ENCODE measurements at places on chromosomes 1 and 21.
A peak's percentile ranks its signal among the peaks of the same experiment; 100 is the strongest.

GRCh38 chr1:11790880-11791715, 14.7 kb downstream of the MTHFR start:
- DNase-seq = no peak

GRCh38 chr1:234520908-234521817, 42.2 kb upstream of the TARBP1 start:
- no peak for DNase-seq

DNA sequence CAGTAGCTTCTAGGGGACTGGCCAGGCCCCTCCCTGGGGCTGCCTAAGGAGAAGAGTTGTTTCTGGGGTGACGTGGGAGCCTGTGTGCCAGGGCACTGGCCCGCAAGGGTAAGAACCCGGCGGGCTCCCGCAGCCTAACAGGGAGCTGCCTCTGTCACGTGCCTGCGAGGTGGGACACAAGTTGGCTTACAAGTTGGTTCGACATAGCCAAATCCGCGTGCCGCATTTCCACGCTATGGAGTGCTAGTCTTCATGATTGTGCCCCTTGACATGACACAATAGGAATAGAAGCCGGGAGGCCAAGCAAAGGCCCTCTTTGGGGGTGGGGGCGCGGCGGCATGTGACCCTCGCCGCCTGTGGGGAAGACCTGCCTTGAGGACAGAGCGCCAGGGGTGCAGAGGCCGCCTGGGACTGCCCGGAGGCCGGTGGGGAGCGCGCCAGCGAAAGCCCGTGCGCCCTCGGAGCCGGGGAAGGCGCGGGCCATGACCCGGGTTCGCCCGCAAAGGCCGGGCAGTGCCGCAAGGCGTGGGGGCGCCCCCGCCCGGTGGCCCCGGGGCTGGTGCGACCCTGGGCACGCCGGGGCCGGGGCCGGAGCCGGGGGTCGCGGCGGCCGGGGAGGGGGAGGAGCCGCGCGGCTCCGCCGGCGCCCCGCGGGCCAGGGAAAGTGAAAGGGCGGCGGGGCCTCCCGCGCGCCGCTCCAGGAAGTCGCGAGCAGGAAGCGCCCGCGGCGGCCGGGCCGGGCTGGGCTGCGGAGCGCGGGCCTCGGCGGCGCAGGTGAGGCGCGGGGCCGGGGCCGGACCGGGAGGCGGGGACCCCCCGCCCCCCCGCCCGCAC, at the start of gene SLC37A1:
Gene SLC37A1, plus strand, starts transcription at position 702 of the 834 bp plus-strand sequence. CDS start 4,603 bp downstream, outside the sequence.
- DNase-seq = no peak

DNA sequence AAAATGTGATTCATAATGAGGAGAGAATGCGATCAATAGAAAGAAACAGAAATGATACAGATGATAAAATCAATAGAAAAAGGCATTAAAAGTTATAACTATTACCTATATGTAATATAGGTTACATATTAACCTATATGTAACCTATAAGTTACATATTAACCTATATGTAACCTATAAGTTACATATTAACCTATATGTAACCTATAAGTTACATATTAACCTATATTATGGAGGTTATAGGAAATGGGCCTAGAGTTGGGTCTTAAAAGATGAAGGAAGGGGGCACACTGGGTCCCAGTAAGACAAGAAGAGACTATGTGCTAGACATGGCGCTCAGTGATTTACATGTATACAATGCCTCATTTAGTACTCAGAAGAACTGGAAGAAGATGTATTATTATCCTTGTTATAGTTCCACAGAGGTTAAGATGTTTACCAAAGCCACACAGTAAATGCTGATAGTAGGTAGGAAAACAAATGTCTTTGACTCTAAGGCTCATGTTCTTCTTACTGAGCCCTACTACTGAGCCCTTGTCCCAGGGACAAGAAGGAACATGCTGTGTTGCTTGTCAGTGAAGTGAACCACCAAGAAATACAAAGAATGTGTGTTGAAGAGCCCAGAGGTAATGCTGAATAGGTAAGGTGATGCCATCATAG, 444.6 kb upstream of the PLXNA2 start:
- DNase-seq = no peak

DNA sequence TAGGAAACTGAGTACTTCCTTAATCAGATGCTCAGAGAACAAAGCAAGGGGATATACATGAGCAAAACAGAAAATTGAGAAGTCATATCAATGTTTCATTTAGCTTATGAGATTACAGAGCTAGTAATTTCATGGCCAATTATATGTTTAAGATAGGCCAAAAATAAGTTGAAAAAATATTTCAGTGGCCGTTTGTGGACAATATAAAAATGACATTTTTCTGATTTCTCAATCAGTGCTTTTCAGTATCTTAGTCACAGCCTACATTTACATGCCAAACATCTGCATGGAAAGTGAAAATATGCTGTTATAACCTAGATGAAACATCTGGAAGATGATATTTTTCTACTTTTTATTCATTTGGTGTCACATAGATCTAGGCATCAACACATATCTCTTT, 192.5 kb downstream of the HLX start:
- DNase-seq = no peak

- no peak for DNase-seq
Measured at GRCh38 chr21:35530766-35531165, 481.7 kb upstream of the RUNX1 start.

DNA sequence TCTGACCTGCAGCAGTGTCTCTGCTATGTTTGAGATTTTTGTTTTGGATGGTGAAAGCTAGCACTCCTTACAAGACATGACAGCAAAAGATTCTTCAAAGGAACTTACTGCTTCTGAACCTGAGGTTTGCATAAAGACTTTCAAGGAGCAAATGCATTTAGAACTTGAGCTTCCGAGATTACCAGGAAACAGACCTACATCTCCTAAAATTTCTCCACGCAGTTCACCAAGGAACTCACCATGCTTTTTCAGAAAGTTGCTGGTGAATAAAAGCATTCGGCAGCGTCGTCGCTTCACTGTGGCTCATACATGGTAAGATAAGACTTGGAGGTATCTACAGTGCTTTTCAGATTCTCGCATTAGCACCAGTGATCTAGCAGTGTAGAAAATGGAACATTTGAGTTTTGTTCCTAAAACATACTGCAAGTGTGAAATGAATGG, 200.2 kb downstream of the PDE4B start:
- no peak for DNase-seq

DNA sequence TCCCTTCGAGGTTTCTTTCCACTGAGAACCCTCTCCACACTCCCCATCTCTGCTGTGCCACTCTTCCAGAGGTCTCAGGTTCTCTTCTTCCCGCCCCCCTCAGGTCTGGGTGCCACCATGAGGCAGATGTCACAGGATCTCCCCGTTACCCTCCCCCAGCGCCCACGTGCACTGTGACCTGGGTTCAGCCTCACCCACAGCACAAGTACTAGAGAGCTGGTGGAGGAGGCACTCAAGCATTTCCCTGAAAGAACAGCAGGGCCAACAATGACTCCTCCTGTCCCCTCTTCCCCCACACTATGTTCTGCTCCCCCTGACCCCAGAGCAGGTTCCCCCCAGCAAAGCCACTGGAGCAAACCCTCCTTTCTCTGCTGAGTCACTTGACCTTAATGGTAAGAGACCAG, 14.3 kb downstream of the PLEKHA6 start:
- DNase-seq = no peak

DNA sequence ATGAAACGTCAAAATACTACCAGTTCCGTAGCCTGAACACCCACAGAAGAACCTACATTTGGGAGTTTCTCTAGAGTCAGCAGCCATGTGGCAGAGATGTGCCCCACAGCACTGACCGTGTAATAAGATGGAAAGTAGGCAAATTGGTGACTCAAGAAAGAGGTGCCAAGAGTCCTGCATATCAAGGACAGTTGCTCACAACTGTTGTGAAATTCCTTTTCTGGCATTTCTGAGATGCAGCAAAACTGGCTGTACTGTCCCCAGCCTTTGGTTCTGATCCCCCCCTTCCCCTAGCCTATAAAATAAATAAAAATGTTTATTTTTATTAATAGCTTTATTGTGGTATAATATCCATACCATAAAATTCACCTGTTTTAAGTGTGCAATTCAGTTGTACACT, 324.0 kb downstream of the PCP4 start:
- no peak for DNase-seq

DNA sequence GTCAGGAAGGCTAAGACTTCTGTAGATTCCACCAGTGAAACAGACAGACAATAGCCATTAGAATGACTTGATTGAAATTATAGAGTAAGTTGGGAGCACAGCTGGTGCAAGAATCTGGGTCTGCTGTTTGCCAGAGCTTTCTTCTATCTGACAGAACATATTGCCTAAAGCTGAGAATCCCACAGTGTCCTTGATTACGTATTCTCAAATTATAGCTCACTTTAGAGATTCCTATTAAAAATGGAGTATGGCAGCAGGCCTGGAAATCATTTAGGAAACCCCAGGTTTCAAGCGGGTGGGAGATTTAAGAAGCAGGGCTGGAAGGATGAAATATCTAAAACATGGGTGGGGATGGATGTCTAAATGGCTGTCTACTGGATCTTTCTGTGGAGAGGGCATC, 639.7 kb upstream of the CXADR start:
- no peak for DNase-seq

- DNase-seq = no peak
Measured at GRCh38 chr1:197351821-197352440, 83.9 kb downstream of the CRB1 start.

DNA sequence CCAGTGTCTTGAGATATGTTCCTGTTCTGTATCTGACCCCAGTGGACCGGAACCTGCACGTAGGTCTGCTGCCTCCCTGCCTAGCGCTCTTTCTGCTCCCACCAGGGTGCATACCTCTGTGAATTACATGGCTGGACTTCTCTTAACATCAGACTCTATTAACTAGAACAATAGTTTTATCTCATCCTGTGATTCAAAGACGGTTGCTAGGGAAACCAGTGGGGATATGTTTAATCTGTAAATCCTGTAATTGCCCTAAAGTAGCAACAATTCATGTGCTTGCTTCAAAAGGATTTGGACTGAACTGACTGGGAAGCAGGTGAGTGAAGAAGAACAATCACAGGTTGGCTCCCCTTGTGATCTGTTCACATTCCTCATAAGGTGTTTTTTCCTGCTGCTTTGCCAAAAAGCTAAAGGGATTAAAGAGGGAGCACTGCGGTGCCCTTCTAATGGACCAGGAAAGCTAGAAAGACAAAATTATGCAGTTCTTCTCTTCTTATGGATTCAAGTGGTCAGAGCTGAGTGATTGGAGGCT, 52.7 kb upstream of the DIRAS3 start:
- DNase-seq = no peak

- no peak for DNase-seq
Measured at GRCh38 chr21:40208948-40209345, 341.7 kb downstream of the PCP4 start.

DNA sequence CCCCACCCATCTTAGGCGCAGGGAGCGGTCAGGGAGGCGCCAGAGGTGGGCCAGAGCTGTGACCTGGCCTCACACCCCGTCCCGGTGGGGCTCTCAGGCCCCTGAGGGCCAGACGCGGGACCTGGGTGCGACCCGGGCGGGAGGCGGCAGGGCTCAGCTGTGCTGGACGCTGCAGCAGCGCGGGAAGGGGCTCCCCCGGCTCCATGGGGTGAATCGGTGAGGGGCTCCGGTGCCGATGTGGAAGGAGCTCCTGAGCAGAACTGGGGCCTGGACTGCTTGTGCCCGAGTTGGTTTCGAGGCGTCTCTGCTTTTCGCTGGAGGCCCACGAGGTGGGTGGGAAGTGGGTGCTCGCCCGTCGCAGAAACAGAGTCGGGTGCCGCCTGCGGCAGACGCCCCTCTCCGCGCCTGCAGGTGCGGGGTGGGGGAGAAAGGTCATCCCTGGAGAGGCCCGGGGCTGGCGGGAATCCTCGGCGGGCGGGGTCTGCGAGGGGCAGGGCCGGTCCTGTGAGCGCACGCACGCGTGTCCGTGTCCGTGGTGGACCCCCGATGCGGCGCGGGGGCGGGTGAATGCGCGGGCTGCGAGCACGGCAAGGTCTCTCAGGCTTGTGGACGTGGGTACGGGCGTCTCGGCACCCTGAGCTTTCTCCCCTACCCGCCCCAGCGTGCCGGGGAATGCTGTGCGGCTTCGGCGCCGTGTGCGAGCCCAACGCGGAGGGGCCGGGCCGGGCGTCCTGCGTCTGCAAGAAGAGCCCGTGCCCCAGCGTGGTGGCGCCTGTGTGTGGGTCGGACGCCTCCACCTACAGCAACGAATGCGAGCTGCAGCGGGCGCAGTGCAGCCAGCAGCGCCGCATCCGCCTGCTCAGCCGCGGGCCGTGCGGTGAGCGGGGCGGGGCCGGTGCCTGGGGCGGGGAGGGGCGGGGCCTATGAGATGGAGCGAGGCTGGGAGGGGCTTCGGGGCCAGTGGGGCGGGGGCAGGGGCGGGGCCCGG, 20.4 kb downstream of the AGRN start:
- DNase-seq = peak; percentile 55

GRCh38 chr1:179327196-179327595, 33.6 kb downstream of the SOAT1 start:
- DNase-seq = no peak

- no peak for DNase-seq
Measured at GRCh38 chr1:1348420-1349255, 580 bp downstream of the DVL1 start.

GRCh38 chr1:161261261-161262235, 3.0 kb downstream of the PCP4L1 start:
- peak; percentile 19 for DNase-seq

- DNase-seq = no peak
Measured at GRCh38 chr1:33454646-33455282, 17.7 kb upstream of the ZSCAN20 start.

GRCh38 chr21:27645285-27645684, 678.4 kb upstream of the ADAMTS5 start:
- no peak for DNase-seq

DNA sequence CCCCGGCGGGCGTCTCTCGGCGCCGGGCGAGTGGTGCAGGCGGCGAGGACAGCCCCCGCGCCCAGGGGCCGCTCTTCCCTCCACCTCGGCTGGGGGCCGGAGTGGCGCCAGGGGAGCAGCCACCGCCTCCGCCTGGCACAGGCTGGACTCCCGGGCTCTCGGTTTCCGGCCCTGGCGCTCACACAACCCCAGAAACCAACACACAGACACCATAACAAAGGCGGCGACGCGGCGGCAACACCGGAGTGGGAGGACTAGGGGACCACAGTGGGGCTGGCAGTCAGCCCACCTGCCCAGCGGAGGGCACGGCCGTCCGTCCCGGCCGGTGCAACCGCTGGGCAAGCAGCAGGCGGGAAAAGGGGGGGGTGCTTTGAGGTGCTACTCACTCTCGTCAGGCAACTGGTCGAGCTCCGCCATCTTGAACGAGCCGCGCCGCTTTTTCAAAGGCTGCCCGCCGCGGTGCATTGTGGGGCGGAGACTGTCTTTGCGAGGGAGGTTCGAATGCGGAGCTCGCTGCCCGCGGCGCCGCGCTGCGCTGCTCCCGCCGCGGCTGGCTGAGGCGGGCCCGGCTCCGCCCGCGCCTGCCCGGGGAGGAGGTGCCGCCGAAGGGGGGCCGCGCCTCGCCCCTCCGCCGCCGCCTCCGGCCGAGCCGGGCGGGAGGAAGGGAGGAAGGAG, at the start of gene LIN9:
Gene LIN9, minus strand, starts transcription at position 442 of the 675 bp plus-strand sequence. Its CDS starts 25 bp downstream, at position 417.
- DNase-seq = peak; percentile 87

GRCh38 chr1:83673312-83673711, 325.6 kb downstream of the TTLL7 start:
- DNase-seq = no peak

DNA sequence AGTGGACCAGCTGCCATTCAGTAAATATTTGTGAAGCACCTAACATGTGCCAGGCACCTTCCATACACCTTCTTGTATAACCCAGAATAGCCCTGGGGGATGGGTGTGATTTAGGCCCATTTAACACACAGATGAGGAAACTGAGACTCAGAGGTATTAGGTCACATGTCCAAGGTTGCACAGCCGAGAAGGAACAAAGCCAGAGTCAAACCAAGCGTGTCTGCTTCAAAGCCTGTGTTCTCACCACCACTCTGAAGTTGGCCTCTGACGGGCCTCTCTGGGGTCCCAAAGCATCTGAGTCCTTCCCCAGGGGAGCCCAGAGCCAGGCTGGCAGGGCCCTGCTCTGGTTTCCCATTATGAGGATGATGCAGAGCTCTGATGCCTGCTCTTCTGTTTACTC, 65.1 kb downstream of the LACTBL1 start:
- DNase-seq = no peak

Measured in GDM1 (cell line).